ENCODE measurements at places on chromosomes 7 and 10.

GRCh38 chr7:135911099-135911498, 66.1 kb downstream of the MTPN start:
- DNase-seq, result no peak

- DNase-seq, result no peak
These were observed 107.5 kb downstream of the REEP3 start for GRCh38 chr10:63628526-63629362.

DNA sequence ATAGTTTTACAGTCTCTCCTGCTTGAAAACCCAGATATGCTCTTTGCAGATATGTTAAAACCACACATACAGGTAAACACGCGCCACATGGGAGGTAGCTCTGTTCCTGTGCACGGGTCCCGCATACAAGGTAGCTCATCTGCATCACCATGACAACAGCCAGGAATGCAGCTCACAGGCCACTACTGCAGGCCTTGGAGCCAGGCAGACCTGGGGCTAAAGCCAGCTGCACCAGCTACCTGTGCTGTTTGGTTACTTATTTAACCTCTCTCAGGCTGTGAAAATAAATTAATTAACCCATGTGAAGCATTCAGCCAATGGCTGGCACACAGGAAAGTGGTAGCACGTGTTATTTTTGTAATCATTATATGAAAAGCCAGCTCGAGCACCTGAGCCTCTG, 428.3 kb downstream of the TNS3 start:
- no peak for DNase-seq

GRCh38 chr10:91694170-91694794, 61.4 kb upstream of the PPP1R3C start:
- no peak for DNase-seq

- DNase-seq, result no peak
These were observed 10.3 kb downstream of the MNX1 start for GRCh38 chr7:156999958-157000726.

DNA sequence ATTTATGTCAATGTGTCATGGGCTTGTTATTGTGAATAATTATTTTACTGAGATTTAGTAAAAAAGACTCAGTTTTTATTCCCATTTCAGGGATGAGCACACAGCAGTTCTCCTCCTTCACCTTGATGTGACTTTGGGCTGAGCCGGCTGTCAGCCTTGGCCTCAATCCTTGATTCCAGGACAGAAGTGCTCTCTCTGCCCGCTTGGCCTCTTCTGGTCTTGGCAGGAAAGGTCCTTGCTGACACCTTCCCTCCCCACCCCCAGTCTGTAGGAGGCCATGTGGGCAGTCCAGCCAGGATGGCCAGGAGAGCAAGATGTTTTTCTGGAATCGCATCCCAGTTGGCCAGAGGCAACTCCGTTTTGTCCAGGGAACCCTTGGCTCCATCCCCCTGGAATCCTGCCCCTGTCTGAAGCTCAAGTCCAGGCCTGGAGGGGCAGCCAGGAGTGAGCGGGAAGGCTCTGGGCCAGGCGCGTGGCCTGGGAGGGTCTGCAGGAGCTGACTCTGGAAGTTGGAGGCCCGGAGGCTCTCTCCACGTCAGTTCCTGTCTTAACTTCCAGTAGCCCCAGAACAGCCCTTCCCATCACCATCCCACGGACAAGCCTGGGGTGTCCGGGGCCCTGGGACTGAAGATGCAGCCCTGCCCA, 100.9 kb downstream of the PDGFA start:
- DNase-seq, result no peak

DNA sequence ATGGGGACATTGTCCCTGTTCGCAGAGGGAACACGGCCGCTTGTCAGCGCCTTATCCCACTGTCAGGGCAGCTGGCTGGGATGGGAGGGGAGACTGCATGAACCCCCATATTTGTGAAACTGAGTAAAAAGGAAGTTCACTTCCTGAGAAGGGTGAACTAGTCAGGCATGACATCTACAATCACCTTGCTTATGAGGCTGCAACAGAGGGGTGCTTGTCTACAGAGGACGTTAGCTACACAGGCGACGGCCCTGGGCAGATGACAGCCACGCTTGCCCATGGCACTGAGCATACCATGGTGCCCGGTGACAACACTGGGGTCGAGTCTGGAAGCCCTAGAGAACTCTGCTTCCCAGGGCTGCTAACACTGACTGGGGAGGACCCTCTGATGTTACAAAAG, 46.0 kb upstream of the KDM7A start:
- DNase-seq, result no peak

GRCh38 chr7:80141376-80141775, 6.7 kb downstream of the GNAI1 start:
- no peak for DNase-seq

DNA sequence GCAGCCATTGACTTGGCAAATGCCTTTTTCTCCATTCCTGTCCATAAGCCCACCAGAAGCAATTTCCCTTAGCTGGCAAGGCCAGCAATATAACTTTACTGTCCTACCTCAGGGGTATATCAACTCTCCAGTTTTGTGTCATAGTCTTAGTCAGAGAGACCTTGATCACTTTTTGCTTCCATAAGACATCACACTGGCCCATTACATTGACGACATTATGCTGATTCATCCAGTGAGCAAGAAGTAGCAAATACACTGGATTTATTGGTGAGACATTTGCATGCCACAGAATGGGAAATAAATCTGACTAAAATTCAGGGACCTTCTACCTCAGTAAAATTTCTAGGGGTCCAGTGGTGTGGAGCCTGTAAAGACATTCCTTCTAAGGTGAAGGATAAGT, 649.7 kb upstream of the ANKRD30A start:
- no peak for DNase-seq

DNA sequence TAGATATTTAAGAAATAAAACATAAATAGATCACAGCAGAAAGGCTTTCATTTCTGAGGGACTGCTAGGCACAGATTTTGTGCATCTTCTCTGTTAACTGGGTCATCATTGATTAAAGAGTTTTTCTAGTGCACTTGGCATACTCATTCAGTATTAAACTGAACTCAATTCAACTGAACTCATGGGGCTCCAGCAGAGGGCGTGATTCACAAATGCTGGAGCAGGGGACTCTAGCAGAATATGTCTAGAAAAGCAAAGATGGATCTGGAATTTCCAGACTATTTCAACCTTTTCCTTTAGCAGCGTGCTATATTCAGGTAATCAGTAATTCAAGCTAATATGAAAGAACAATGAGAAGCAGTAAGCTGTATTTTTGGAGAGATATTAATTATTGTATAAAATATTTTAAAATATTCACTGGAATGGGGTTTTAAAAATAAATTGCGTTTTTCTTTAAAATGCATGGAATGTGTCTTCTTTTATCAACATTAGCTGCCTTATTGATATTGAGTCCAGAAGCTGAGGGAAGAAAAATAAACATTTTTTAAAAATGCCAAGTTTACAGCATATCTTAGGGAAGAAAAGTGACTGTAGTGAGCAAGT, 296.8 kb upstream of the CACNA2D1 start:
- no peak for DNase-seq

- DNase-seq, result no peak
These were observed 261.7 kb downstream of the GPAM start for GRCh38 chr10:111921821-111922220.

- DNase-seq, result no peak
These were observed 32.8 kb downstream of the FOXK1 start for GRCh38 chr7:4714767-4715409.

GRCh38 chr10:26540601-26541000, 102.5 kb downstream of the APBB1IP start:
- DNase-seq, result no peak

DNA sequence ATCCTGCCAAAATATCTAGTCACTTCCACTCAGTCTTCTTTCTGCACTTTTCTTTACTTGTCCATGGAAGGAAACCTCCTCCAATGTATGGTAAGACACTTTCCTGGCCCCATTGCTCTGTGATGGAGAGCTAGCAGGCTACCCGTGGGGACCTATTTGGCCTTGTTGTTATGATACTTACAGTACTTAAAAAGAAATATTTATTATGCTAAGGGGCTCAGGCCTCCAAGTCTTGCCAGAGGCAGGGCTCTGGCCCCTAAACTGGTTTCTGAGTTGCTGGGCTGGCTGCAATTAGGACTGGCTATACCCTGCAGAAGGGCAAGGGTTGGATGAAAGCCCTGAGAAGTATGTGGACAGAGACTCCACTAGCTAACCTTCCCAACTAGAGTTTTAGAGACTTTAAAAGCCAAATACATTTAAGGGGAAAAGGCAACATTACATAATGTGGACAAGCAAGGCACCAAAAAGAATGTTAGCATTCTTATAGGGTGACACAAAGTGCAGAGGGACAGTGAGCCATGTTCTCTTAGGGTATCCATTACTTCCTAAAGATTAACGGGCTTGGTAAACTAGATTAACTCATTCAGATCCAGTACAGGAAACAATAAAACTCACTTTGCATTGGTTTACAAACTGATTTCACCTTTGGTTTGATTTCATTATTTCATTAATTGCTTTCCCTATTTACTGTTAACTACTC, 84.9 kb upstream of the INHBA start:
- DNase-seq, result no peak

- no peak for DNase-seq
These were observed 29.8 kb upstream of the PPP2R2D start for GRCh38 chr10:131870831-131871672.

DNA sequence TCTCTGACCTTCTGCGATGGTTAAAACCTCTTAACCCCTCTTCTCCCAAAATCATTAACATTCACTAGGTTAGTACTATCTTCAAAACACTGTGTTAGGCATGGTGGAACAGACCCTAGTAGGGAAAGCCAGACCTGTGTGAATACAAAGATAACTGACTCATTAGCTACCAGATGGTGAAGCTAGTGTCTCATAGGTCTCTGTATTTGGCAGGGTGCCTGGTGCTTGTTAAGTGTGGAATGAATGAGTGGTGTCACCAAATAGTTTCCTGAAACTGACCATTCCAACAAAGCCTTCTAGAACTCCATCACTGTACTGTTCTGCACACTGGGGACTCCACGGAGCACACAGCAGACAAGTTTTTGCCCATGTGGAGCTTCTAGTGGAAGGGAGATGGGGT, 27.7 kb upstream of the TM9SF3 start:
- no peak for DNase-seq

- no peak for DNase-seq
These were observed 1.5 kb downstream of the PCOLCE start for GRCh38 chr7:100603726-100604027.

GRCh38 chr10:96124230-96125141, 5.6 kb upstream of the ZNF518A start:
- DNase-seq, result no peak

DNA sequence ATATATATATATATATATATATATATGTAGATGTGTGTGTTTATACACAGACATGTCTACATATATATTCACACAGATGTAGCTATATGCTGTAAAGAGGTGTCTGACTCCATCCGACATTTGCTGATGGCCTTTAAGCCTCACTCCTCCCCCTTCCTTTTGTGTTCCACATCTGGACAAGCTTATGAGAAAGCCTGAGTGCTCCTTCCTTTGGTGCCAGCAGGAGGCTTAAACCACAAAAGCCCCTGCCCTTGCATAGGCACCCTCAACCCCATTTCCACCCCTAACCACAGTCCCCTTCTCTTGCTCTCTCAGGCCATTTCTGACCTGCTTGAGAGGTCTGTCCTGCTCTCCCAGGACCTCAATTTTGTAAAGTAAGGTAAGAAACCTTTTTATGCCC, 98.7 kb downstream of the SVOPL start:
- DNase-seq, result no peak

- no peak for DNase-seq
These were observed 1.8 kb downstream of the HMX2 start for GRCh38 chr10:123149568-123150270.

- no peak for DNase-seq
These were observed 23.5 kb downstream of the ABLIM1 start for GRCh38 chr10:114634609-114634979.

DNA sequence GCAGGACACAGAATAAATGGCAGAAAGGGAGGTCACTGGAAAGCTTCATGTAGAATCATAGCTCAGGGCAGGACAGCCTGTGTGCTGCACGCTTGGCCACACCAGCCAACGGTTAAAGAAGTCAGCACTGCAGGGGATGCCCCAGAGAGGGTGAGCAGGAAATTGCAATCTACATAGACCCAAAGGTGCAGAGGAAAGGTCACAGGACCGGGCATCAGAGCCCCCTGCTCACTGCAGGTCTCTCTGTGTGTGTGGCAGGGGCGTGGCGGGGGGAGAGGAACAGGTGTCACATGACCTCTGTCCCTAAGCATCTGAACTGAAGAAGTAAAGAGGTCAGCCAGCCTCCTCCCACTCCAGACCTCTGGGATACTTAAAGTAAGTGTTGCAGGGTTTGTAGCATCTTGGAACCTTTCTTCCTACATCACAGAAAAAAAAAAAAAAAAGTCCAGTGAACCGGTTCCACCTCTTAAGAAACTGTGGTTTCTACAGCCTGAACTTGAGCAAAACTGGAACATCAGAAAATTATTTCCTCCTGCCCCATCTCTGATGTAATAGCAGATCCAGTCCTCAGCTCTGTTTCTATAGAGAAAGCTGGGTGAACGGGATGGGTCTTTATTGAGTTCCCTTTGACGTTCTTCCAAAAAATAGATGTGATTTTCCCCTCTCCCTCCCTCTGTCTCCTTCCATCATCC, 64.3 kb downstream of the RGS10 start:
- peak; percentile 34 for DNase-seq

- DNase-seq, result no peak
These were observed 18.1 kb downstream of the PRKG1 start for GRCh38 chr10:51092402-51092801.

GRCh38 chr10:5816170-5816569, 2.9 kb upstream of the GDI2 start:
- no peak for DNase-seq

- DNase-seq, result no peak
These were observed 5.6 kb downstream of the POR start for GRCh38 chr7:75920431-75921161.

GRCh38 chr7:141484907-141485306, 66.3 kb upstream of the AGK start:
- DNase-seq, result no peak

Data from activated gamma-delta T cell treated with Interleukin-2 at 50 U/mL for 16 hours (primary cell).